Activated CD8-positive, alpha-beta memory T cell treated with anti-CD3 and anti-CD28 coated beads, Interleukin-2, amount 50 U/mL, for 4 hours (primary cell): ENCODE measurements at places on chromosomes 3 and 15.
A peak's percentile ranks its signal among the peaks of the same experiment; 100 is the strongest.

- DNase-seq, result no peak
These were observed 291.3 kb upstream of the TRIM42 start for GRCh38 chr3:140386357-140387100.

- no peak for DNase-seq
These were observed 258.7 kb downstream of the SLCO3A1 start for GRCh38 chr15:92112180-92112579.

DNA sequence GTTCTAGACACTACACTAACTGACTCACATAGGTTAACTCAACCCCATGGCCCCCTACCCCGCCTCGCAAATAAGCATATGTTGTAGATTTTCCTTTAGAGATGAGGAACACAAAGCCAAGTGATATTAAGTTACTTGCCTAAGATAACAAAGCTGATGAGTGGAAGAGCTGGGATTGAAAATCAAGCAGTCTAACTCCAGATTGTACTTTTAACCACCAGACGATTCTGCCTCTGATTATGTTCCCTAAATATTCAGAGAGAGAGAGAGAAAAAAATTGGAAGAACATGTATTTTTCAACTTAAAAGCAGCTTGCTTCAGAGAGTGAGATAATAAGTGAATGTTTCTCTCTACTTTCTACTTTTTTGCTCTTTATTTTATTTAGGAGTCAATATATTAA, 66.9 kb upstream of the THBS1 start:
- DNase-seq, result no peak

GRCh38 chr15:85178308-85178707, 196.7 kb downstream of the PDE8A start:
- DNase-seq, result no peak

DNA sequence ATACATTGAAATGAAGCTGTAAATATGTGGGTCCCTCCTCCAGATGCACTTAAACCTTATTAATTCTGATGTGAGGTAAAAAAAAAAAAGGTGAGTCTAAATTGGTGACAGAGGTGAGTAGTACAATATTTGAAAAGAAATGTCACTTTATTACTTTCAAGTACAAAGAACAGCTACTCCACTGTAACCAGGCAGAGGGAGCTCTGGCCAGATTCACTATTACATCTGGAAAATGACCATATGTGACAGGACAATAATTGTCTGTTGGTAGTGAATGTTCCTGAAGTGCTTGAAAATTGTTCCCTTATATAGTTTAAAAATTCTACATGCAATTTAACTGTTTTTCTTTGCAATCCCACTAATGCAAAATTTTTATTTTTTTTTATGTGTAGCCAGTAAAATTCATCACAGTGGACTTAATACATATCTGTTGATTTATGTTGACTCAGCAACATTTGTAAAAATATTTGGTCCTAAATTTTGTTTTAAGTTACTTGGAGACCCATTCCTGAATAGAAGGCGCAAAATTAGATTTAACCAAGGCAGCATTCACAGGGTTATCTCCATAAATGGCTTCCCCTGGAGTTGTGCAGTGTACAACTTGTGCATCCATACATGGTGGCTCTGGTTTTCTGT, 231.9 kb upstream of the TBC1D5 start:
- no peak for DNase-seq

DNA sequence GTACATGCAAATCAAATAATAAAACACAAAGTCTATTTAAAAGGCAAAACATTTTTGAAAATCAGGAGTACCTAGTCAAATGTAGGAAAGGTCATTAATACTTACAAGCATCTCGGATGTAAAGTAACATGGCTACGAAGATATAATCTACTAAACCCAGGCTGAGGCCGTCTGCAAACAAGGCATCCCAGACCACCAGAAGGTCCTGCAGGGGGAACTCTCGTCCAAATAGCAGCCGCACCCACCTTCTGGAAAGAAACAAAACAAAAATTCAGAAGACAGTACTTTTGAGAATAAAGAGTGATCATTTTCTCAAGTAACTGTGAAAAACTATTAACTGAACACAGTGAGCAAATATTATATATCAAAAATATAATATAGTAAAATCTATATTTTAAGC, 423.1 kb downstream of the PLCL2 start:
- DNase-seq, result no peak

DNA sequence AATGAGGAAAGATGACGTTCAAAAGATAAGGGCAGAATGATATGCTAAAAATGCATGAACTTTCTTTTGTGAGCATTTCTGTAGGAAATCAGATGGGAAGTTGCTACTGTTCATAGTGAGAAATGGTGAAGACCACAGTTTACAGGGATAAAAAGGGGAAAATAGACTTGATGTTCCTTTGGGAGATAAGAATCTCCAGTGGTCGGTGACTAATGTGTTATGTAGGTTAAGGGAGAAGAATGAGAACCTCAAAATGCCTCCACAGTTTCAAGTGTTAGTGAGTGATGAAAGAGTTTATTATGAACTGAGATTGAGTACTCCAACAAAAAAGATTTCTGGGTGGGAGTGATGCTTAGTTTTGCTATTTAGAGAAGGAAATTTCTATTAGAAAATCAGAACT, 247.2 kb downstream of the LSAMP start:
- no peak for DNase-seq

- no peak for DNase-seq
These were observed 512 bp upstream of the TRH start for GRCh38 chr3:129973853-129974563.

GRCh38 chr3:134299185-134299887, 48.7 kb upstream of the RYK start:
- no peak for DNase-seq

DNA sequence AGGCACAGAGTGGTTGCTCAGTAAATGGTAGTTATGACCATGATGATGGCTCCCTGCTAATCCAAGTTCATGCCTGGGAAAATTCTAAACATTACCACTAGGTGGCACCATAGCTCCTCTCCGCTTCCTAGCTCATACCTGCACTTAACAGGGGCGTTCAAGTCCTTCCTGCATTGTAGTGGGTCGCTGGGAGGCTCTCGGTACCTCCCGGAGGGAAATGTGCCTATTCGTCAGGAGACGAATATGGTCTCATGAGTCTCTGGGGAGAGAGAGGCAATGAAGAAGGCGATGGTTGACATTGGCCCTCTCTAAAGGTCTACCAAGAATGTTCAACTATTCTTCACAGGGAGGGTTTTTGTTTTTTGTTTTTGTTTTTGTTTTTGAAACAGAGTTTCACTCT, 10.9 kb downstream of the MESP1 start:
- DNase-seq, result peak; percentile 44

- no peak for DNase-seq
These were observed 523.8 kb downstream of the SOX2 start for GRCh38 chr3:182235504-182235903.

DNA sequence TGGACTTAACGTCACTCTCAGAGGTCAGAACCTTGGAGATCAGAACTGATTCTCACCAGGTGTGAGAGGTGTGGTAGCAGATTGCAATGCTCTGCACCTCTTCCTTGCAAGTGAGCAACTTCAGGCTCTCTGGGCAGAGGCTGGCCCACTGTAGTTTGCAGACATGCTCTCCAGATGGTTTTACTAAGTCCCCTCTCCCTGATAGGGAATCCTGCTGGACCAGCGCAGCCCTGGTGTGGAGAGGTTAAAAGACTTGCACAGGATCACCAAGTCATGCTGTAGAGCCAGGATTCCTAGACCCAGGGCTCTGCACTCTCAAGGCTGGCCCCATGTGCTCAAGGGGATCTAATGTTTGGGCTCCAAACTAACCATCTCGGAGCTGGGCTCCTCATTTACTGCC, 62.2 kb downstream of the RPL39L start:
- no peak for DNase-seq

- no peak for DNase-seq
These were observed 324.6 kb upstream of the IL12A start for GRCh38 chr3:159664006-159664405.

DNA sequence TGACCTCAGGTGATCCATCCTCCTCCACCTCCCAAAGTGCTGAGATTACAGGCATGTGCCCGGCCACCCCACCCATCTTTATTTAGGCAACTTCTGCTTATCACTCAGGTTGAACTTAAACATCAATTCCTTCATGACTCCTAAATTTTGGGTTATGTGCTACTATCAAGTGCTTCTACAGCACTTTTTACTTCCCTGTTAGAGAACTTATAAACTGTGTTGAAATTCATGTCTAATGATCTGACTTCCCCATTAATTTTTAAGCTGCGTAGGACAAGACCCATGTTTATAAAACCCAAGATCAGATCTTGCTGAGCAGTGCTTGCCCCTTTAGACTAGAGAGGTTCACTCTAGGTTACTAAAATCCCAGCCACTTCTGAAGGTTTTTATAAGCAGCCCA, 266.2 kb upstream of the TPRG1 start:
- DNase-seq, result no peak

DNA sequence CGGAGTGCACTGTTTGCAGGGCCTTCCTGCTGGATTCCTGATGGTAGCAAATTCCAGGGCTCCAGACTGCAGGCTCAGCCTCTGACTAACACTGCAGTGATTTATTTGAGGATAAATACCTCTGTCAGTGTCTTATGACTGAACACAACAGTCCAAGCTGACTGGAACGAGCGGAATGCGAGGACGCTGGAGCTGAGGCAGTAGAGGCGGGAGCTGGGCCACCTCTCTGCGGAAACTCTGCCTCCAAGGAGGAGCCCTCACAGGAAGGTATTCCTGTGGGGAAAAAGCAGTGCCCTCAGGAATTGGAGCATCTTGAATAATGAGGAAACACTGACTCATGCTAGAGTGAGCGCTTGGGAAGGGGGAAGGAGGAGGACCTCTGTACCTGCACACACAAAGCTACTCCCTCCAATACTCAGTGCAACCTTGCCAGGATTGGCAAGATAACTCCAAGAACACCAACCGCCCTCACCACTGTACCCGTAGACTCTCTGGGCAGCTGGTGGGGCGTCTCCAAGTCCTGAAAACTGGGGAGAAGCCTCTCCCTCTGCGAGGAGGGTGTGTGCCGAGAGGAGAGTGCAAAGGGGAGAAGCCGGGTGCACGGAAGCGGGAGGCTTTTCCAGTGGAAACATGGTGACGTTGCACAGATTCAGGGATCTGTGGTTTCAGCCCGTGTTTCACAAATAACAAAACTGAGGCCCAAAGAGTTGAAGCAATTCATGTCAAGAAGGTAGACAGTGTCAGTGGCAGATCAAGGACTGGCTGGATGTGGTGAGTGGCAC, 43.0 kb downstream of the VGLL4 start:
- DNase-seq, result no peak

GRCh38 chr3:30793740-30794139, 100.7 kb downstream of the GADL1 start:
- no peak for DNase-seq

GRCh38 chr3:123733805-123734526, 149.1 kb upstream of the HACD2 start:
- no peak for DNase-seq

GRCh38 chr3:50454481-50455070, 48.9 kb downstream of the CACNA2D2 start:
- DNase-seq, result no peak

DNA sequence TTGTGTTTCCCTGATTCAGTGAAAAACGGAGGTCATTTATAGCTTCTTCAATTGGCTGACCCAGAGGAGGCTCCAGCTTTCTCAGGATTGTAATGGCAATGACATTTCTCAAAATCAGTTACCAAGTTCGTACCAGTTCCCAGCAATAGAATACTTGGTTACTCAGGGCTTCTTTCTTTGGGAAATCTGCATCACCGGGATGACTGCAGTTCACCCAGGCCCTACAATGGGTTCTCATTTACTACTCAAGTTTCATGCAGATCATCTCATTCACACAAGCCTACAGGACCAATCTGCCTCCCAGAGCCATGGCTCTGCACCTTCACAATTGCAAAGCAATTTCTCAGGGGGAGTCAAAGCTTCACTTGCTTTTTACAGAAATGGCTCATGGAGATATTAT, 109.6 kb downstream of the FHIT start:
- DNase-seq, result no peak

DNA sequence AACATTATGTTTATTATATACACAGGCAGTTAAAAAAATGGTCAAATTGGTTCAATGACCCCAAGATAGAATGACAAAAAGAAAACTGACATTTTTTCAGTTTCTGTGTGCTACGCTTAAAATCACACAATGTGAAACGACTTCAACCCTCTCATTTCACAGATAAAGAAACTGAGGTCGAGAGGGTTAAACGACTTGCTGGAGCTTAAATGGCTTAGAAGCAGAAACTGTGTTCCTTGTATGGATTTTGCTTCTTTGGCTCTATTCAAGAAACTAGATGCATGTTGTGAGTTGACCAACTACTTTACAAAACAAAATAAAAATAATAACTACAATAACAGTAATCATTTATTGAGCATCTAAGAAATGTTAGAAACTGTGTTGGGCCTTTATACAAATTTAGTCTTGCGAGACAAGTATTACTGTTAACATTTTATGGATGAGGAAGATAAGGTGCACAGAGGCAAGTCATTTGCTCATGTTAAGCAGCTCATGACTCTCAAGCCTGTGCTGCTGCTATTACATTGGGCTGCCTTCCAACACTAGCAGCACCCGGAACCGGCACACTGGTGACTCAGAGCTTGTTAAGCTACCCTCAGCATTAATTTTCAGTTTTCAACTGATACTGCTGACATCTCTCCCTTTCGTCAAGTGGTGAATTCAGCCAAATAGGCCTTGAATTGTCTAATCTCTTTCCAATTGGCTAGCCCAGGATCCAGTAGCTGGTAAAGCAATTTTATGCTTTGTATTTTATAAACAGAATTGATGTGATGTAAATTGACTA, 487.6 kb downstream of the NAALADL2 start:
- no peak for DNase-seq

DNA sequence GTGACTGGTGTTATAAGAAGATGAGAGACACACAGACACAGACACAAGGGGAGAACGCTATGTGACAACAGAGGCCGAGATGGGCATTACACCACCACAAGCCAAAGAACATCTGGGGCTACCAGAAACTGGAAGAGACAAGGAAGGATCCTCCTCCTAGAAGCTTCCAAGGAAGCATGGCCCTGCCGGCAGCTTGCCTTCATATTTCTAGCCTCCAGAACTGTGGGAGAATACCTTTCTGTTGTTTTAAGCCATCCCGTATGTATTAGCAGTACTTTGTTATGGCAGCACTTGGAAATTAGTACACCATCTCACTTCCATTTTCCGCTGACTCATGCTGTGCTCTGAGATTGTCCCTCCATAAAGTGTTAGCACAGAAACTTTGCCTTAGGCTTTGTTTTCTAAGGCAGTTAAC, 38.7 kb upstream of the CA12 start:
- DNase-seq, result no peak

DNA sequence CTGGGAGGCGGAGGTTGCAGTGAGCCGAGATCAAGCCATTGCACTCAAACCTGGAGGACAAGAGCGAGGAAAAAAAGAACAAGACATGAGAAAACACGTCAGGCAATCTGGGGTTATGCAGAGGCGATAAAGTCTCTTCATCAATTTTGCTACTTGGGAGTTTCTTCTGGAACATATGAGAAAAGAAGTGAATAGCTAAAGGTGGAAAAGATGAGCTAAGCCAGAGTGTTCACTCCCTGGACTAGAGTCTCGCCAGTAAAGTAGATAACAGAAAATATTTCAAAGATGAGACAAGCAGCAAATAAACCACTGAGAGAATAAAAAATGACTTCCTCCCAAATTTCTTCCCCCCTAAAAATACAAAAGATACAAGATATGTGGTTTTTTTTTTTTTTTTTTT, 188.4 kb upstream of the HES1 start:
- DNase-seq, result no peak
